ENCODE measurements at places on chromosomes 12 and 14.

GRCh38 chr12:51225771-51226170 is 7.9 kb upstream of the POU6F1 start:
- no peak for DNase-seq

DNA sequence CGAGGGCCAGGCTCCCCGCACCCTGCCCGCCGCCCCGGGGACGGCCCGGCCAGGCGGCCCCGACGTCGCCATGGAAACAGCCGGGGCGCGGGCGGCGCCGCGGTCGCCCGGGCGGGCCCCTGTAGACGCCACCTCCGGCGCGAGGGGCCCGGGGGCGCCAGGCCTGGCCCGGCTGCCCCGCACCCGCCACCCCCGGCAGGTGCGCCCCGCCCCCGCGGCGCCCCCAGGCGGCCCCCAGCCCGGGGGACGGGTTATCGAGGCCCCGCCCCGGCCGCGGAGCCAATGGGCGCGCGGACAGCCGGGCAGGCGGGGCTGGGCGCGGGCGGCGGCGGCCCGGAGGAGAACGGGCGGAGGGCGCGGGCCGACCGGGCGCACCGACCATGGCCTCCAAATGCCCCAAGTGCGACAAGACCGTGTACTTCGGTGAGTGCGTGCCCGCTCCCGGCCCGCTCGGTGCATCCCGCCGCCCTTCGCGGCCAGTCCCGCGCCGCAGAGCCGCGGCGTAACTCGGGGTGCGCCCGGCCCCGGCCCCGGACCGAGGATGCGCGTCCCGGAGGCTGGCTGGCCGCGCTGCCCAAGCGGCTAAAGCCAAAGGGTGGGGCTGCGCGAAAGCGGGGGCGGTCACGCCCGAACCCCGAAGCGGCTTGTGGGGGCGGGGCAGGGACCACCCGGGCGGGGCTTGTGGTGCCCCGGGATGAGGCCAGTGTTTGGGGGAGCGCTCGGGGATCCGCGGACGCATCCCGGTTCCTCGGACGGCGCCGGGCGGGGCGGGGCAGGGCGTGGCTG is at the start of gene CRIP2:
CRIP2 (plus strand) TSS at position 339 of the 786 bp plus-strand sequence; CDS start at position 381, 42 bp downstream.
- DNase-seq: peak; percentile 40

DNA sequence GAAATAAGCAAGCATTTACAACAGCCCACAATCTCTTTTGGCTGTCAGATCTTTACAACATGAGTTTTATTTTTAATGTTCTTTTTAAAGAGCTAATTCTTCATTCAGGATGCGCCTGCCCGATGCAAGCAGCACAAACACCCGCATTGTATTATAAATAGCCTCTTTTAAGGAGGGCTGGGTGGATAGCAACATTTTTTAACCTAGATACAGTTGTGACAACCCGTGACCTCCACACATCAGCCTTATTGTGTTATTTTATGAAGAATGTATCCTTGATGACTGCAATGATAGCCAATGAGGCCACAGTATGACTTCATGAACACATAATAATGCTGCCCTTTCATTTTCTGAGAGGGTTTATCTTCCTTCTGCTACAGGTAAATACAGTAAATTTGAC is 173.7 kb downstream of the FOXN3 start:
- DNase-seq: no peak

DNA sequence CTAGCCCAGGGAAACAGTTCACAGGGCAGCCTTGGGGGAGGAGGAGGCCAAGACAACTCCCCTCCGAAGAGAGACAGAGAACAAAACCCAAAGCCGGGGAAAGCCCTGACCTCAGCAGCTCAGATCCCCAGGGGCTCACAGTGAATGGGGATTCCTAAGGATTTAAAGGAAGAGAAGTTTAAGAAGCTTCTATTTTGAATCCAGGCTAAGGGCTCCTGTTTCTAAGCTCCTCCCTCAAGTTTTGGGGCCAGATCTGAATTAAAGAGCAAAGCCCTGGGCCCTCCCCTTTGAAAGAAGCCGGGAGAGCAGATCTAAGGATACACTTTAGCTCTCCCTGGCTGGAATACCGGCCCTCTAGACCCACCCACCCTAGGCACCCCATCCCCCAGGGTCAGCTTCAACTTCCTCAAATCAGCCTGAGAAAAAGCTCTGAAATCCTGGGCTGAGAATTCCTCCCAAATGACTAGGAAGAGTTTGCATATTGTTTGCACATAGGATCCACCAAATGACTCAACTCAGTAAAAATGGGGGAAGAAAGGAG is 3.9 kb downstream of the KDM2B start:
- DNase-seq: no peak

DNA sequence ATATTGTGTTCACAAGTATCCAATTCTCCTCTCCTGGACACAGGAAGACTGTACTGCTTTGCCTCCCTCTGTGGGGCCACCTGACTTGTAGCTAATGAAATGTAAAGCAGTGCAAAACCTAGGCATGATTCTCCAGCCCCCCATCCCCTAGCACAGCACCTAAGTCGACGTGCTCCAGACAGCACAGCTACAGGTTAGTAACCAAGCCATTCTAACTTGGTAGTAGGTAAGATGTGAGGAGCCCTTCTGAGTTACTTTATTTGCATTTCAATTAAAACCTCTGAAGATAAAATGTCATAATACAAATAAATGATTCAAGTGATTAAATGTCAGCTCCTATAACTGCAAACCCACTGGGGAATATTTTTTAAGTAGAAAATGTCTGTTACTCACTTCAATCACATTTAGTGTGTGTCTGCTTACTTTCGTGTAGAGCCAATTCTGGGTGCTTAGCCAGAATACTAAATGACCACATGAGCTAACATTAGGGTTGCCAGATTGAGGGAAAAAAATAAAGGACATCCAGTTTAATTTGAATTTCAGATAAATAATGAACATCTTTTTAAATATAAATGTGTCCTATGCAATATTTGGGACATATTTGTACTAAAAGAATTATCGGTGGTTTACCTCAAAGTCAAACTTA is 64.8 kb upstream of the HIF1A start:
- DNase-seq: no peak

GRCh38 chr12:62834971-62835547 is 99.9 kb downstream of the PPM1H start:
- no peak for DNase-seq

DNA sequence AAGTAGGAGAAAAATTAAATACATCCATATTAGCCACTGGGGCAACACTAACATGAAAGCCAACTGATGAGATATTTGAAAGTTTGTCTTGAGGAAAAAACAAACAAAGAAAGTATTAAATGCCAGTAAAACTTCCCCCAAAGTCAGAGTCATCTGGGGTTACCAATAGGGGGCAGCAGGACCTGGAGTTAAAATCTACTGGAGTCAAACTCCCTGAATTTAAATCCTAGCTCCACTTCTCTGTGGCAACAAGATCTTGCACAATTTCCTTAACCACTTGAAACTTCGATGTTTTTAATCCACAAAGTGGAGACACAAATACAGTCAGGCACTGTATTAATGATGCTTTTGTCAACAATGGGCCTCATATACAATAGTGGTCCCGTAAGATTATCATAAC is 14.4 kb downstream of the PLEKHG7 start:
- peak; percentile 39 for DNase-seq

DNA sequence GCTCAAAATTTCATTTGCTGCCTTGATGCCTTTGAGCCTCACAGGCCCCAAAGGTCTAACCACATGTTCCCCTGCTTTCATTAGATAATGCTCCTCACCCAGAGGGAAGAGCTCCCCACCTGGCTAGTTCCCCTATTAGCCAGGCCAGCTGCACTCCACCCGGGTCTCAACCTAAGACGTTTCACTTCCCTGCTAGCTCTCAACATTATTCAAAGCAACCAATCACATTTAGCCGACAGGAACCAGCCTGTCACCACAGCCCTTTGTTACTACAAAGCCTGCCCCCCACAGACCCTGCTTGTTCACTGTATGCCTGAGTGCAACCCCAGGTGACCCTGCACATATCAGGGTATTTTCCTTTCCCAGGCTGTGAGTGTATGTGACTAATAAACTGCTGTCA is 78.6 kb downstream of the SLC15A5 start:
- peak; percentile 71 for DNase-seq

- no peak for DNase-seq
Observed at GRCh38 chr12:104953323-104953722, 4.8 kb downstream of the SLC41A2 start.

DNA sequence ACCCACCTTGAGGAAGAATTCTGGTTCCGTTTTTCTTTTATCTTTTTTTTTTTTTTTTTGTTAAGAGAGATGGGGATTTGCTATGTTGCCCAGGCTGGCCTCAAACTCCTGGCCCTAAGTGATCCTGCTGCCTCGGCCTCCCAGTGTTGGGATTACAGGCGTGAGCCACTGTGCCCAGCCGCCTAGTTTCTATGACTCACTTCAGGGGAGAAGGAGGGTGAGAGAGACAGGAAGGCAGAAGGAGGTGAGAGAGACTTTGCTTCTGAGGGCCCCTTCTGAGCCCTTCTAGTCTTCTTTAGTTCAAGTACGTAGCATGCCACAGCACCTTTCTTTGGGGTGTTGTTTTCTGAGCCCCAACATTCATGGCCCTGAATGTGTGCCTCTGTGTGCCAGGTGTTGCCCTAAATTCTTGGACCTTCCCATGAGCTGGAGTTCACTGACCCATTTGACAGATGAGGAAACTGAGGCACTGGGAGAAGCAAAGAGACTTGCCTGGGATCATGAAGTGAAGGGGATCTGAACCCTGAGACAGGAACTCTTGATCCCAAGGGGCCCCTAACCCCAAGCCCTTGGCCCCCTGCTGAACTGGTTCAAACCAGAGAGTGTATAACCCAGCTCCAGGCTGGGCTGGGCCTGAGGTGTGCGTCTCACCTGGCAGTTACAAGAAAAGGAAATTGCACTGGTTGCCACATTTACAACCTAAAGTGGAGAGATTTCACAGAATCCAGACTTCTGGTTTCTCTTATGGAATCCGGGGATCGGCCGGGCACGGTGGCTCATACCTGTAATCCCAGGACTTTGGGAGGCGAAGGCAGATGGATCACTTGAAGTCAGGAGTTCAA is 20.8 kb downstream of the SH2B3 start:
- DNase-seq: no peak

DNA sequence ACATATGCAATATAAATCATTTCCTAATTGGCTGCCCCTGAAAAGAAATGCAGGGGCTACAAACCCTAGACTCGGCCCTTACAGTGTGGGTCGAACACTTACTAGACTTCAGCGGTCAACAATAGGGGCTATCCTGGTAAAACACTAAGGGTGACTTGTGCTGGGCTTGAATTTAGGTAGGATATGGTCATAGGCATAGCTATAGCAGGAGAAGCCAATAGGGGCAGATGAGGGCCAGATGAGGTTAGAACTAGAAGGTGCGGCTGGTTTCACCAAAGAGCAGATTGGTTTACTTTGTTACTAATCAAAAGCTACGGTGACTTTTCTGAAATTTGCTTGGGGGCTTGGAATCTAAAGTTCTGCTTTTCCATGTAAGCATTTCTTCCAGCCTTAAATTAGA is 282.3 kb upstream of the DIO2 start:
- no peak for DNase-seq

DNA sequence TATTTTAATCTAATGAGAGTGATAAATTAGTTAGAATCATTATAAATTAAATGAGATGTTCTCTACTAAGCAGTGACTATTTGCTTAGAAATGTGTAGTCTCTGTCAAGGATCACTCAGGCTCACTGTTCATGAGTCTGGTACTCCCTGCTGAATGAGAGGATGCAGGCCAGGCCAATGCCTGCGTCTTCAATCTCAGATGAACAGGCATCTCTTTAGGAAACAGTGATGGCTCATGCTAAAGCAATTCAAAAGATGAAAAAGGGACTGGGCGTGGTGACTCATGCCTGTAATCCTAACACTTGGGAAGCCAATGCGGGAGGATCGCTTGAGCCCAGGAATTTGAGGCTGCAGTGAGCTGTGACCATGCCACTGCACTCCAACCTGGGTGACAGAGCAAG is 106.8 kb downstream of the ZFC3H1 start:
- no peak for DNase-seq

- no peak for DNase-seq
Observed at GRCh38 chr12:92786045-92786444, 83.3 kb downstream of the PLEKHG7 start.

DNA sequence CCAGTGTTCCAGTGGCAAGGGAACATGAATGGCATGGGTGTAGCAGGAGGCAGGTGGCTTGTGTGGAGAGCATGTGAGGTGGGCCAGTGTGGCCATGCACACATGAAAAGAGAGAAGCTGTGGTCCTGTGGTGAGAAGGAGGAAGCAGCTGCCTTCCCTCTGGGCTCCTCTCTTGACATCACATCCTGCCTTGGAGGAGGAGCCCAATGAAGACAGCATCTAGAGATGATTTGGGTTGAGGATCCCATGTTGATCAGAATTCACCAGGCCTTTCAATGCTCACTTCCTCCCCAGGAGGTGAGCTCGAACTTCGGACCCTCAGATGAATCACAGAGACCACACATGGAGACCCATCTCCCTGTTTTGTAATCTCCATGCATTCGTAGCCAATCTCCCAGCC is 82.6 kb downstream of the LRRC74A start:
- DNase-seq: peak; percentile 94

DNA sequence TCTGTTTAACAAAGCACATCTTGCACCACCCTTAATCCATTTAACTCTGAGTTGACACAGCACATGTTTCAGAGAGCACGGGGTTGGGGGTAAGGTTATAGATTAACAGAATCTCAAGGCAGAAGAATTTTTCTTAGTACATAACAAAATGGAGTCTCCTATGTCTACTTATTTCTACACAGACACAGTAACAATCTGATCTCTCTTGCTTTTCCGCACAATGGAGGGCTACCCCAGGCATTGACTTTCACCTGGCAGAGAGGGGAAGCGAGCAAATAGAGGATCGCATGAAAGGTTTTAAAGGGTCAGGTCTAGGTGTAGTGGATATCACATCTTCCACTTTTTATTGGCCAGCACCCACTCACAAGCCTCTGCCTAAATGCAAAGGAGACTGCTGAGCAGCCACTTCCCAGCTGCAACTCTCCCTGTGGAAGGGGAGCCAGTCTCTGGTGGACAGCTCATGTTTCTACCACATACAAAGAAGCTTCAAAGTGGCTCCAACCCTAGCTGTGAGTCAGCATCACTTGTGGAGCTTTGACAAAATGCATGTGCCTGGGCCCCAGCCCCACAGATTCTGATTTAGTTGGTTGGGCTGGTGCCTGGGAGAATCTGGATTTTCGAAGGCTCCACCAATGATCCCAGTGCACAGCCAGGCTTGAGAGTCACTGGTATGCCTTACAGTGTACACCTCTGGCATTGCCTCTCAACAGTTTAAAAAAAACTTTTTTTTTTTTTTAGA is 7.2 kb upstream of the FNTB start:
- DNase-seq: no peak

- peak; percentile 68 for DNase-seq
Observed at GRCh38 chr14:31025367-31026076, at the start of gene AP4S1. Gene AP4S1 (plus strand): TSS chr14:31025649. CDS start chr14:31066197, 40,548 bp downstream.

- DNase-seq: no peak
Observed at GRCh38 chr14:73991092-73991491, 28.0 kb downstream of the ENTPD5 start.

- DNase-seq: no peak
Observed at GRCh38 chr12:46410495-46410894, 37.9 kb upstream of the SLC38A2 start.

GRCh38 chr12:105109465-105110212 is 2.1 kb downstream of the WASHC4 start:
- DNase-seq: peak; percentile 23

- peak; percentile 80 for DNase-seq
Observed at GRCh38 chr12:57456145-57456700, 1.1 kb downstream of the INHBE start.

GRCh38 chr12:124242529-124243065 is 52.3 kb upstream of the RFLNA start:
- peak; percentile 53 for DNase-seq

GRCh38 chr12:88238406-88238805 is 96.3 kb downstream of the TMTC3 start:
- no peak for DNase-seq

- DNase-seq: peak; percentile 1
Observed at GRCh38 chr12:25518512-25518911, 34.6 kb downstream of the LMNTD1 start.

Data from hematopoietic multipotent progenitor cell treated with erythropoietin and hydrocortisone succinate and interleukin-3 and kit ligand, for 4 days (in vitro differentiated cells).